Stimulated activated CD4-positive, alpha-beta T cell treated with anti-CD3 and anti-CD28 coated beads, Interleukin-15, amount 100 ng/mL, for 24 hours (primary cell): ENCODE measurements at places on chromosomes 7 and 10.

GRCh38 chr7:95594185-95594584 is 2.1 kb downstream of the PDK4 start:
- DNase-seq: no peak

DNA sequence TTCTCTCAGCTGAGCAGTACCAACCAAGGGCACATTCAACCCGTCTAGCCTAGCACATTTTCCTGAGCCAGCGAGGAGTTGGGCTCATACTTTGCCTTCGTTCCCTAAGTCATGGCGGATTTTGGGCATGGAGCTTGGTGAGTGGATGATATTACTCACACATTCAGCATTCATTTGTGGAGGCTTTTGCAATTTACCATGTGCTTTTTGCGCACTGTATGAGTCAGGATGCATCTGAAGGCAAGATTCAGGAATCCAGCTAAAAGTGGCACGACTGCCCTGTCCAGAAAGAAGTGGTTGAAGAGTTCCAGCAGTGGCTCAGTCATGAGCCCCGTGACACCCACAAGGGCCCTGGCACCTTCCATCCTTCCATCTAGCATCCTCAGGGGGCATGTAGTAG is 24.2 kb upstream of the MGMT start:
- DNase-seq: no peak

- DNase-seq: no peak
Observed at GRCh38 chr7:157403646-157404401, 67.0 kb downstream of the DNAJB6 start.

DNA sequence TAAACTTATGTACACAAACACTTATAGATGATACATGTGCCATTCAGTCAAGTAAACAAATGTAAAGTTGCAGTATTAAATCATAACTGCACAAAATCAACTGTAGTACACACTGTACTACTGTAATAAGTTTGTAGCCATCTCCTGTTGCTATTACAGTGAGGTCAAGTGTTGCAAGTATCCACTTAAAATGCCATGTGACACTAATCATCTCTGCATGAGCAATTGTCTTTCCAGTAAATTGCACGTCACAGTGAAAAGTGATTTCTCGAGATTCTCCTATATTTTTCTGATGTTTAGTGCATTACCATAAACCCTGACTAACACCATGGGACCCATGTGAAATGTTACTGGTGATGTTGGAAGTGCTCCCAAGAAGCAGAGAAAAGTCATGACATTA is 293.3 kb upstream of the SP4 start:
- no peak for DNase-seq

- DNase-seq: no peak
Observed at GRCh38 chr10:15609246-15609645, 110.5 kb downstream of the ITGA8 start.

DNA sequence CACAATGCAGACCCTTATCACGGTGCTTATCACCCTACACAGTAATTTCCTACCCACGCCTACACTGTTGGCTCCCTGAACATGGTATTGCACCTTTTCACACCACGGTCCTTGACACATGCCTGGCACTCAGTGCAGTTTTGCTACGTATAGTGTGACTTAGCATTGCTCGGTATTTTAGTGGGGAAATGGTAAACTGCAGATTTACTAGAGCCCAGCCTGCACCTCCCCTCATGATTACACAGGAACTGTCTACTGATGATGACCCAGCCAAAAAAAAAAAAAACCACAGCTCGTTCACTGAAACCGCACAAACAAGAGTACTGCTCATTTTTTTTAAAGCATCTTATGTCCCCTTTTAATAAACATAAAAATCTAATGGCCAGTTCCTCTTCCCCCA is 124.2 kb upstream of the ZNF746 start:
- peak; percentile 56 for DNase-seq

- DNase-seq: no peak
Observed at GRCh38 chr10:79463578-79464496, 18.4 kb upstream of the ZCCHC24 start.

DNA sequence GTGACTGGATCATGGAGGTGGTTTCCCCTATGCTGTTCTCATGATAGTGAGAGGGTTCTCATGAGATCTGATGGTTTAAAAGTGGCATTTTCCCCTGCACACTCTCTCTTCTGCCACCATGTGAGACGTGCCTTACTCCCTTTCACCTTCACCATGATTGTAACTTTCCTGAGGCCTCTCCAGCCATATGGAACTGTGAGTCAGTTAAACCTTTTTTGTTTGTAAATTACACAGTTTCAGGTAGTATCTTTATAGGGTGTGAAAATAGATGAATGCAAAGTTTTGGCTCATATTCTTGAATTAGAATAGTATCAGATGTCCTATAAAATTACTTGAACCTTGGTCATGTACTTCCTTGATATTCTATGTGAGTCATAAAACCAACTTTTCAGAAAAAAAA is 252.1 kb upstream of the TMEM229A start:
- no peak for DNase-seq

DNA sequence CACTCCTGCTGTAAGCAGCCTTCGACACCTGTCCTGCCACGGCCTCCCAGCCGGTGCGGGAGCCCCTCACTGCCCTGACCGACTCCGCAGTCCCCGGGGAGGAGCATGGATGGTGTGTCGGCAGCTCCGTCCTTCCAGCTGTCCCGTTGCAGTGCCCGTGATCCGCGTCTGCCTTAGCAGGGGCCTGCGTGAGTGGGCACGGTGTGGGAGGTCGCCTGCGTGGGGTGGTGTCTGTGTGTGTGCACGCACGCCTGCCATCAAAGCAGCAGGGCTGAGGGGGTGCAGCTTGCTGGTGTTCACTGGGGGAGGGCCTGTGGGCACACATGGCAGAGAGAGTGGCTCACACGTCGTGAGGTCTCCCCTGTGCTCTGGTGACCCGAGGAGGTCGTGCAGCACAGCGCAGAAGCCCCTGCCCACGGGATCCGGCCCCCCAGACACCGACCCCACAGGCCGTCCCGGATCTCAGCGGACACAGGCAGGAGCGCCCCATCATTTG is 10.3 kb downstream of the MAFK start:
- DNase-seq: no peak

GRCh38 chr7:133355325-133355708 is 102.4 kb downstream of the EXOC4 start:
- DNase-seq: no peak

DNA sequence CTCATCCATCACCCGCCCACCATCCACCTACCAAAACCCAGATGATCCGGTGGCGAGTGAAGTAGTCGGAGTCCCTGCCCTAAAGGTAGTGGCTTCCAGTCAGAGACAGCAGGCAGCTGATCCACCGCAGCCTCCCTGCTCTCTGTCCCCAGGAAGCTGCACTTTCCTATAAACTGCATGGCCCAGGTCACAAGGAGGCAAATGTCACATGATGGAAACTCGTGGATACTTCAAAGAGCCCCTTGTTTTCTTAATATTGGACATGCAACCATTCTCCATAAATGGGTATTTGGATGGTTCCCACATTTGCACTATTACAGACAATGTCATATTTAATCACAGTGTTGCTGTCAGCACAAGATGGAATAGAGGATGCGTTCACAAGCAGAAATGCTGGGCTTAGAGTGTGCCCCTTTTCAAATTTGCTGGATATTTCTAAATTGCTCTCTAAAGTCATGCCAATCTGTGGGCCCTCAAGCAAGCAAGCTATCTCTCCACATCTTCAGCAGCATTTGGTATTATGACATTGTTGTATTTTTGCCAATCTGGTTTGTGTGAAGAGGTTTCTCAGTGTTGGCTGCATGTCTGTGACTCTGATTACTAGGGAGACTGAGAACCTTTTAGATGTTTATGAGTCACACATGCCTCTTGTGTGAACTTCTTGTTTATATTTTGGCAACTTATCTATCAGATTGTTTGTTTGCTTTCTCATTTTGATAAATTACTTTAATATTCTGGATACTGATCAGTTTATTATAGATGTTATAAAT is 822.0 kb downstream of the TNS3 start:
- DNase-seq: no peak

GRCh38 chr7:150668472-150668911 is 17.0 kb upstream of the GIMAP2 start:
- peak; percentile 76 for DNase-seq

DNA sequence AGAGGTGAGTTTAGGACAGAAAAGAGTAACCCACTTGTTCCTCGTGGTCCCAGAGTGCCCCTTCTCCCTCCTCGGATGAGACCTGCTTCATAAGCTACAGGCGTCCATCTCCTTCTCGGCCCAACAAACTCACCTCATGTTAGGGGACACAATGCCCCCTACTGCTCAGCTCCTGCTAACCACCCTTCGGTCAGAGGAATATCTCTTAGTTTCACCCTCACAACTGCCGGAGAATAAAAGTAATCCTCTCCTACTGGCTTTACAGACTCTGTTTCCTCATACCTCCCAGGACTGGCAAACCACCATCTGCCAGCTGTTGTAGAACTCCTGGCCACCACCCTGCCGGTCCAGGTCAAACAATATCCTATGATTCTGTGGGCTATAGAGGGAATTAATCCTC is 3.2 kb downstream of the AKR1B15 start:
- no peak for DNase-seq

DNA sequence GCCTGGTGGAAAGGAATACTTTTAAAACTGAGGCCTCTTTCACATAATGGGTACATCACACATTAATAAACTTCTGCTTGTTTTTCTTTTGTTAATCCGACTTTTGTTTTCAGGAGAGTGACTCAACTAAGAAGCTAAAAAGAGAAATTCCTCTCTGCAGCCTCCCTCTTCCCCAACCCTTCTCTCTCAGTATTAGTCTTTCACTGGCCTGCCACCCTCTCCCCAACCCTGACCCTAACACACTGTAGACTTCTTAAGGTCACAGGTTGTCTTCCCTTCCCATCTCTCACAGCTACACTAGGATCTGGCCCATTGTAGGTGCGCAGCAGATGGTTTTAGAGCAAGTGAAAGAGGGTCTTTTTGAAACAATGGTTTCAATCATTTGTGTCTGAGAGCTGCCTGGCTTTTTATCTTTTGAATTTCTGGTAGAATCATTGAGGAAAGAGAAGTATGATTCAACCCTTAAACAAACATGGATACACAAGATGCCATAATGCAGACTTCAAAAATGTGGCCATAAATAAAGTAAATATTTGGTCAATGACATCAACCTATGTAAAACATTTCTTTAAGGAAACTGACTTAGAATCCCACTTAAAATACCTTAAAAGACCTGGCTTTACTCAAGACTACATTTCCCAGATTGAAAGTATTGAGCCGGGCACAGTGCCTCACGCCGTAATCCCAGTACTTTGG is 17.9 kb upstream of the FFAR4 start:
- no peak for DNase-seq

DNA sequence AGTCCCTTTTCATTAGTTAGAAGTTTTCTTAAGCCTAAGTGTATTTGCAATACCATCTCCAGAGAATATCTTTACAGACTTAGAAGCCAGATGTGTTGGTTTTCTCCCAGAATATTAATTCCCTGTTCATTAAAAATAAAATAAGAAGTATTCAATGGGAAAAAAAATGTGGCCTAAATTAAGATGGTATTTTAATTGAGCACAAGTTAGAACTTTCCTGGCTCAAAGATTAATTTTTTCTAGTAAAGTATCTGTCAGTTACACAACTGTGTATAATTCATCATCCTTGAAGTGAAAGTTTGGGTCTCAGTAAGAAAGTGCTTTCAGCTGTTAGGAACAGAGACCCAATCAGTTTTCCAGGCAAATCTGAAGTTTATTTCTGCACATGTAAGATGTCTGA is 1179.5 kb upstream of the C7orf33 start:
- no peak for DNase-seq

- no peak for DNase-seq
Observed at GRCh38 chr7:141265668-141266067, 191.8 kb downstream of the TMEM178B start.

GRCh38 chr7:156139112-156139511 is 326.8 kb upstream of the SHH start:
- no peak for DNase-seq

DNA sequence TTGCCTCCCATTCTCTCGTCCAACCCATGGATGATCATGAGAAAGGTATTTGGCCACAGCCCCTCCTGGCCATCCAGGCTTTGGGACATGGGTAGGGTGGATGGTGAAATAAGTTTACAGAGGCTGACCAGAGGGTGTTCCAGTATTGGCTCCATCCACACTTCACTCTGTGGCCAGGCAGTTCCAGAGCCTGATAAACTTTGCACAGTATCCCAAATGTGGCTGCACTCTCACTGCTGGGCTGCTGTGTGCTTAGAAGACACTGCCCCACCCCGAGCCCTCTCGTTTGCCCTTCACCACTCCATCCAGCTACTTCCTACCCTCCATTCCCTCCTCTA is 72.0 kb upstream of the ZMIZ1 start:
- DNase-seq: no peak

DNA sequence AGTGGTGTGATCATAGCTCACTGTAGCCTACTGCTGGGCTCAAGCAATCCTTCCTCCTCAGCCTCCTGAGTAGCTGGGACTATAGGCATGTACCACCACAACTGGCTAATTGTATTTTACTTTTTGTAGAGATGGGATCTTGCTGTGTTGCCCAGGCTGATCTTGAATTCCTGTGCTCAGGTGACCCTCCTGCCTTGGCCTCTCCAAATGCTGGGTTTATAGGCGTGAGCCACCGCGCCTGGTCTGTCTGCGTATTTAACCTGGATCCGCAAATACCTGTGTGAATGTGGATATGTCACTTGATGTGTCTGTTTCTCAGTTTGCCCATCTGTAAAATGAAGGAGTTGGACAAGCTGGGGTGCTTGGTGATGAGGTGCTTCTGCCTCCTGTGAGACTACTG is 123.9 kb downstream of the BAMBI start:
- DNase-seq: no peak

DNA sequence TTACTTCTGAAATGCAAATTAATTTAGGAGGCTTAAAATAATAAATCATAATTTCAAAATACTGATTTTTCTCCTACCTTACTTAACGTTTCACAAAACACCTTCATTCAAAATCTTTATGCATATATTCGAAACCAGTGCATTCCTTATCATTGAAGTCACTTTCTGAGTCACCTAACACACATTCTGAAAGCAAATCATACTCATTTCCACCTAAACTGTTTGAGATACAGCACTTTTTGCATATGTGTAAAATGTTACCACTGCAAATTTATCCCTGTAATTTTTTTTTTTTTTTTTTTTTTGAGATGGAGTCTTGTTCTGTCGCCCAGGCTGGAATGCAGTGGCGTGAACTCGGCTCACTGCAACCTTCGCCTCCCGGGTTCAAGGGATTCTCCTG is 15.7 kb downstream of the PPP3CB start:
- DNase-seq: no peak

DNA sequence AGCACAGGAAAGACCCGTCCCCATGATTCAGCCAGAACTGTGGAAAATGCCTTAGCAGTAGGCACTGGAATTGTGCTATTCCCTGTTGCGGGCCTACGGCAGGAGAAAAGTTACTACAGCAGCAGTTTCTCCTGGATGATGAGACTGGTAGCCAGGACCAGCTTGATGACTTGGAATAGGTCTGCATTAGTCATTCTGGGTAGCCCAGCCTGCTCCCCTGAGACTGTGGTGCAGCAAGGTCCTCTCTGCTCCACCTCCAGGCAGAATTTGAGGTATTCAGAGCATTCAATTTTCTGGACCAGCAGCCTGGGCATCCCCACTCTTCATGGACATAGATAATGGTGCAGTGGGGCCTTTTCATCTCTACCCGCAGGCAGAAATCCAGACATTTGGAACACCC is 490.0 kb downstream of the SH2D4B start:
- no peak for DNase-seq

GRCh38 chr7:95716357-95717122 is 55.8 kb upstream of the DYNC1I1 start:
- no peak for DNase-seq

GRCh38 chr10:71251319-71251718 is 38.9 kb downstream of the UNC5B start:
- no peak for DNase-seq

GRCh38 chr10:60234551-60234950 is 155.1 kb downstream of the ANK3 start:
- DNase-seq: no peak
